Activated naive CD8-positive, alpha-beta T cell treated with anti-CD3 and anti-CD28 coated beads, Interleukin-2, amount 10 ng/mL, durations not matched to agents 7 days and 5 days (primary cell): ENCODE measurements at places on chromosomes 1 and 21. TPM values are rescaled to one million over a fixed set of nuclear protein-coding genes. Genes with fewer than 3 reads are reported as not detected.

The AMPD2 gene
- 114 TPM for total RNA-seq

The GREM2 gene
- total RNA-seq, result not detected

The OXCT2 gene
- 0.96 TPM for total RNA-seq

The CLDN17 gene
- total RNA-seq, result not detected

The MEF2D gene
- total RNA-seq, result 52.4 TPM

The RNU1-3 gene
- 3,430 TPM for total RNA-seq

The RGS13 gene
- 0.08 TPM for total RNA-seq

The CHD5 gene
- 0.23 TPM for total RNA-seq

The SYTL1 gene
- total RNA-seq, result 103 TPM

The UBASH3A gene
- total RNA-seq, result 80.2 TPM

The PTPRC gene
- total RNA-seq, result 828 TPM

The USH2A gene
- not detected for total RNA-seq

The CD101 gene
- not detected for total RNA-seq

The HHAT gene
- total RNA-seq, result 3.8 TPM

The ZNF697 gene
- 0.22 TPM for total RNA-seq

The C1QC gene
- total RNA-seq, result 1.7 TPM

The FABP3 gene
- total RNA-seq, result not detected

The DHX9 gene
- 180 TPM for total RNA-seq

The GBP6 gene
- 0.47 TPM for total RNA-seq

The S100A7 gene
- total RNA-seq, result not detected

The ALPL gene
- total RNA-seq, result not detected

The NFIA gene
- total RNA-seq, result 5.7 TPM

The OR2L8 gene
- total RNA-seq, result not detected
